Naive thymus-derived CD4-positive, alpha-beta T cell (primary cell): ENCODE measurements at places on chromosomes 7 and 10. TPM values are rescaled to one million over a fixed set of nuclear protein-coding genes. Genes with fewer than 3 reads are reported as not detected.
A peak's percentile ranks its signal among the peaks of the same experiment; 100 is the strongest.

- DNase-seq, result no peak
Observed at GRCh38 chr10:13994932-13995331, 335.8 kb downstream of the FRMD4A start.

Gene OPN4
- total RNA-seq, result not detected

Gene CDK13
- 117 TPM for total RNA-seq

GRCh38 chr7:101977249-101977648 is 159.8 kb downstream of the CUX1 start:
- DNase-seq, result no peak

- no peak for DNase-seq
Observed at GRCh38 chr10:58115218-58116050, 152.3 kb downstream of the IPMK start.

DNA sequence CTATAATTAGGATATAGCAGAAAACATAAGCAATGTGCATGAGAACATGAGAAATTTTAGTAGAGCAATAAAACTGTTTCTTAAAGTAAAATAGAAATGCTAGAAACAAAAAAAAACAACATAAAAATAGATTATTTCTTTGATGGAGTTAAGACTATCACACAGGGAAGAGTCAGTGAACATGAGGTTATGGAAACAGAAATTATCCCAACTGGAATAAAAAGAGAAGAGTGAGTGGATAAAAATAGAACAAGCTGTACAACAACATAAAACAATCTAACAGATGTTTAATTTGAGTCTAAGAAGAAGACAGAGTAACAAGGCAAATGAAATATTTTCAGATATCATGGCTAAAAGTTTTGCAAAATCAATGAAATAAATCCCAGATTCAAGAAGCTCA is 7.5 kb upstream of the OR6B1 start:
- no peak for DNase-seq

- no peak for DNase-seq
Observed at GRCh38 chr7:138581065-138581464, 120.1 kb downstream of the SVOPL start.

Gene GRID1
- total RNA-seq, result not detected

DNA sequence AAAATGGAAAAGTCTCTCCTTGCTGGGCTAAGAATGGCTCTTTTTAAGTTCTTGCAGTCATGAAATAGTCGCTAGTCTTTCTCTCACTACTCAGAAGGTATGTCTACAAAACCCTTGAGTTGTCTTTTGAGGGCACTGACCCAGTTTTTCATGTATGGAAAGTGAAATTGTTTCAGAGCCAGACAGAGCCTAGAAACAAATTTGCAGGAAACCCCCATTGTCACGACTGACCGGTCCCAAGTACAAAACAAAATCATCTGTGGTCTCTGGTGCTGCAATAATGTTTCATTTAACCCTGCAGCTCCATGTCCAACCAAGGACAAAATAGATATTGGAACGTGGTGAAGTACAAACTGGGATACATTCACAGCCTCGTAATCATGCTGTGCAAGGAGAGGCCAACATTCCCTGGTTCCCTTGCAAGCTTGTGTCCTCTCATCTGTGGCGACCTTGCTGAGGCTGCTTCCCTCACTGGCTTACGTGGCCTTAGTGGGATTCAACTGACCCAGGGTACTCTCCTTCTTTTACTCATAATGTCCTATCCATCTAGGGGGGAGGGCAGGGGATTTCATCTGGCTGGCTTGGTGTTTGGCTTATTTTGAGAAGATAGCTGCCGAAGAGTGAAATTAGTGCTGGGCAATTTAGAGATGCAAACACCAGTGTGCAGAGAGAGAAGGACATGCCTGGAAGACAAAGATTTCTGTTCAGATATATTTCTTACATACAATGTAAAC is 172.5 kb downstream of the IPMK start:
- DNase-seq, result no peak

GRCh38 chr7:102004848-102005247 is 187.4 kb downstream of the CUX1 start:
- no peak for DNase-seq

Gene MTURN
- total RNA-seq, result 20.2 TPM

Gene NKX2-3
- total RNA-seq, result not detected

DNA sequence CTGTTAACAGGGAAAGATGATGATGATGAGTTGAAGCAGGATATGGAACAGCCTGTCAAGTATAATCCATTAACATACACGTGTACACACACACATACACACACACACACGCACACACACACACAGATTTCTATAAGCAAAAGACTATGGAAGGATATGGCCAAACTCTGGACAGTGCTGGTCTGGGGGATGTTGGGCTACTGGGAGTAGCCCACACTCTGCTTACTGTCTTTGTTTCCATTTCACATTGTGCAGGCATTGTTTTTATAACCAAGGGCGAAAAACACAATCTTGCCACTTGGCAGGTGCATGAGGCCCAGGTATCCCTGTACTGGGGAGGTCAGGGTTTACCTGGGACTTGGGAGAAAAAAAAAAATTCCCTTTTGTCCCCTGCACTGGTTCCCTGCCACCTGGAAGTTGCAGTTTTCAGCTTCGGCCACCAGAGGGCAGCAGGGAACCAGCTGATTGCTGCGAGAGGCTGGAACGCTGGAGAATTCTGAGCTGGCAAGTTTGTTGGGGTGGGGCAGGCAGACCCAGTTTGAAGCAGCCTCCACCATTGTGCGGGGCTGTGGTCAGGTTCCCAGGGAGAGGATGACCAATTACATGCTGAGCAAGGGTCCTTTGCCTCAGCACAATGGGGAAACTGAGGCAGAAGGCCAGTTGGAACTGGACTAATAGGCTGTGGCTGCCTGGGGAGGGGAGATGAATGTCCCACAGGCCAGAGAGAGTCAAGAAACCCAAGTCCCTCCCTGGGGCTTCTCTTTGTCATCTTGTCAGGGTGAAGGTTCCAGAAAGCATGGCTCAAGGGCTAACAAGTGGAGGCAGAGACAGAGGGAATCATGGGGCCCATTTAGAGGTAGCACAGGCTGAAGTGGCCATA is 27.3 kb downstream of the PPIF start:
- DNase-seq, result peak; percentile 39

Gene PAX4
- total RNA-seq, result not detected in 2 replicates

DNA sequence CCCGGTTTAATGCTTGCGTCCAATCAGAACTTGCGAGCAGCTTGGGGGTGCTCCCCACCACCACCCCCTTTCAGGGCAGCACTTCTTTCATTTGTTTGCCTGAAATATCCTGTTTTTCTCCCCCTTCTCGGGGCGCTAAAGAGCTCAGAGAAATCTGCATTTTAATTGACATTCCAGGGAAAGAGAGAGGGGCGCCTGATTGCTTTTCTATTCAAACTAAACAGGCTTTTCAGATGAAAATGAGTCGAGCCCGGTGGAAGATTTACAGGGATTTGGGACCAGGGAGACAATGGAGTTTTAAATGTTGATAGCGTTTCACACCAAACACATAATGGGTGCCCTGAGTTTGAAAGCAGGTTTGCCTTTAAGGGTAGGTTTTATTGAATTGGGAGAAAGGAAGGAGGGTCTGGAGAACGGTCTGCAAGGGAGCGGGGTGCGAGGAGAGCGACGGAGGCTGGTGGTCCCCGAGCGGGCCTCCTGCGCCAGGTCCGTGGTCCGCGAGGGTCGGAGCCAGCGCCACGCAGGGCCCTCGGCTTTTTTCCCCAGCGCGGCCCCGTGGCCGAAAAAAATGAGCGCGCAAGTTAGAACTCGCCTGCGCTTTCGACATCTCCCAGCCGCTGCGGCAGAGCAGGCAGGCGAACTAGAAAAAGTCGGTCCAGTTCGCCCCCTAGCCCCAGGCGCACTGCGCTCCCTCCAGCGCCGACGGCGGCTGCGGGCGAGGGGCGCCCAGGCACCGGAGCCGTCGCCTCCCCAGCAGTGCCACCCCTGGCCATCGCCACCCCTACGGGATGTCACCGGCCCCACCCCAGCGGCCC is 1.3 kb downstream of the FGFR2 start:
- DNase-seq, result no peak

DNA sequence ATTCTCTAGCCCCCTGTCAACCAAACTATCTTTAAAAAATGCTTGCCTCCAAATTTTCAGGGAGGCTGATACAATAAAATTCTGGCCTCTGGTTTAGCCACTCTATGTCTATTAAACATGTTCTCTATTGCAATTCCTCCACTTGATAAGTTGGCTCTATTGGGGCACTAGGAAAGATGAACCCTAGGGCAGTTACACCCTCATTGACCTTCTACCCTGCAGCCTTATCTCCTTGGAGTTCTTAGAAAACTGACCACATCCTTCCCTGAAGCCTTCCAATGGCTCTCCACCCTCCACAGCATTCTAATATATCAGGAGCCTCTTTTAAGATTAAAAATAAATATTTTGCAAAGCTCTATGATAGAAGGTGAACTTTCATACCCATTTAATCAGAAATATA is 30.6 kb downstream of the SVOPL start:
- no peak for DNase-seq

- no peak for DNase-seq
Observed at GRCh38 chr7:6615723-6616555, 529 bp downstream of the ZNF853 start.

DNA sequence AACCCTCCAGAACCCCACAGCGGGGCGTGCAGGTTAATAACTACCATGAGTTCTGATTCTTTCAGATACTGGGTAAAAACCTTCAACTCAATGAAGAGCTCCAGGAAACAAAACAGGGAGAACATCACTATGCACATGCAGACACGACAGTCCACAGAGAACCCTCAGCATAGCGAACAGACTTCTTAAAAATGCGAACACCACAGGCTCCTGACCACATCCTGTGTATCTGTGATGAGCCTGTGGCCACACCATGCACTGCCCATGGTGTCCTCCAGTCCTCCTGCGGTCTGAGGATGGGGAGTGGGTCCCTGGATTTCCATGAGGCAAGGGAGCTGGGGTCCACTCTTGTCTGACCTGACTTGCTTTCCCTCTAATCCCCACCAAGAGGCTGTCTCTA is 107.2 kb downstream of the COBL start:
- no peak for DNase-seq

Gene ARF5
- 78.5 TPM for total RNA-seq

DNA sequence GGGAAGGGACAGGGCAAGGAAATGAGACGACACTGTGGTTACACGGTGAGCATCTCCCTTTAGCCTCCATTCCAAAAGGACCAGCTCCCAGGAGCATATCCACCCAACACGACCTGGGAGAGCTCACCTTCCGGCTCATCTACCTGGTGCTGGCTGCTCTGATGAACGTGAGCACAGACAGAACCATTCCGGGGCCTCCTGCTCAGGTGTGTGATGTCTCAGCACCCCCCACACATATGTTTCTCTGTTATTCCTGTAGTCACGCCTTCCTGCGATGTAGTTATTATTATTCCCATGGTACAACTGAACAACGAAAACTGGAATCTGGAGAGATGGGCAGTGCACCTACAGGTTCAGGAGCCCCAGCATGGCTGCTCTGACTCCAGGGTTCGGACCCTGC is 20.5 kb upstream of the GPR26 start:
- no peak for DNase-seq

DNA sequence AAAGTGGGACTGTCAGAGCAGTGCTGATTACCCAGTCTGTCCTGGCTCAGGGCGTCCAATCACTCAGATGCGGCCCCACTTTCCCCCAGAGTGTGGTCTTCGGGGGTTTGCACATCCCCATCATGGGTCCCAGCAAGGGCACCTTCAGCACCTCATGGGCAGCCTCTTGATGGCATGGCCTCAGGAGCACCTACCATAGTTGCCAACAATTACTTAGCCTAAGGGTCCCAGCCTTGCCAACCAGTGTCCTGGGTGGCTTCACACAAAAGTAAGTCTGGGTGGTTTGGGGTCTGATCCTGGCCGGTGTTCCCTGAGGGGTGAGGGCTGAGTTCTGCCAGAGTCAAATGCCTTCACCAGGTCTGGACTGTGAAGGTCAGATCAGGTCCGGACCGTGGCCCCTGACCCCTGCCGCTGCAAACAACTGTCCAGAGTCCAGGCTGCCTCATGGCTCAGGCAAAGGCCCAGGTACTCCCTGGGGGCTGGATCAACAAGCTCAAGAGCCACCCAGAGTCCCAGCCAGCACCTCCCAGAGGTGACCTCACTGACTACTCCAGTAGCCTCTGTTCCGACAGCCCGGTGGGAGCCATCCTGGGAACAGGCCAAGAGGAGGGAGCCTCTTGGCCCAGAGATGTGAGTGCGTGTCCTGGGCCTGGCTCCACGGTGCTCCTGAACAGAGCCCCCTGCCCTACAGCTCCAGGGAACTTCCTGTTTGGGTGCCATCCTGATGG is 6.2 kb upstream of the MARVELD1 start:
- DNase-seq, result no peak

DNA sequence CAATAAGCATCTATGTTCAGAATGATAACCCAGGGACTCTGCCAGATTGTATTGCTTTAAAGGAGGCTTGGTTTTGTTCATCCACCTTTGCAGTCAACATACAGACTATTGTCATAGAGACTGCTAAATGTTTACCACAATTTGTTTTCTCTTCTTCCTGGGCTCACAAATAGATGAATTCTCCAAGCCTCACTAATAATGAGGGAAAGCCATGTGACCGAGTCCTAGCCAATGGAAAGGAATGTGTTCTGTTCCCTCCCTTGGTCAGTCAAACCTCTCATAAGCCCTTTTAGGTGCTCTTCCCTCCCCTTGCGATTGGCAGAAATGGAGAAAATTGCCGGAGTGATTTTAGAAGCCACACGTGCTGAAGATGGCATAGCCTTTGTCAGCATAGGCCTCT is 136.9 kb downstream of the RTKN2 start:
- no peak for DNase-seq

Gene PLEKHS1
- total RNA-seq, result not detected

Gene CYP2E1
- 0.19 and 0.43 TPM in 2 replicates for total RNA-seq

GRCh38 chr7:156376317-156376716 is 264.3 kb upstream of the RNF32 start:
- no peak for DNase-seq

DNA sequence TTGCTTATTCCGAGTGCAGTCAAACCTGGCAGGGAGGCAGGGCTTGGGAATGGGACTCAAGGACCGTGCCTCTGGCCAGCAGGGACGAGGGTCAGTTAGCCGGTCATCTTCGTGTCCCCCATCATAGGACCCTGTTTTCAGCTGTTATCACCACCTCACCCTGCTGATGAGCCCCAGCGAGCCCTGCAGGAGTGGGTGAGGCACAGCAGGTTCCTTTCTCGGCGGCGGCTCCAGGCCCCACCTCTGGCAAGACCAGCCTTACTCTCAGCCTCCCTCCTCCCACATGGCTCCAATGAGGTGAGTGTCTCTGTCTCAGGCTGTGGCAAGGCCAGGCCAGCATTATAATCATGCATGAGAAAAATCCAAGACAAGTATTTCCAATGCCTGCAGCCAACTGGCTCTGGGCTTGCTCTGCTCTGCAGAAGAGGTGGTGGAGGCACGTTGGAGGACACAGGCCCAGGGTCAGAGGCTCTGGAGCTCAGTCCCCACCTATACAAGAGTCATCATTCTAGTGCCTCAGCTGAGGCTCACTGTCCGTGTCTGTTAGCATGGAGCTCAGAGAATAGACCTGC is 15.7 kb downstream of the PKD1L1 start:
- DNase-seq, result no peak

Gene NEUROG3
- total RNA-seq, result not detected
